T47D (cell line): ENCODE measurements at places on chromosomes 2 and 18.

DNA sequence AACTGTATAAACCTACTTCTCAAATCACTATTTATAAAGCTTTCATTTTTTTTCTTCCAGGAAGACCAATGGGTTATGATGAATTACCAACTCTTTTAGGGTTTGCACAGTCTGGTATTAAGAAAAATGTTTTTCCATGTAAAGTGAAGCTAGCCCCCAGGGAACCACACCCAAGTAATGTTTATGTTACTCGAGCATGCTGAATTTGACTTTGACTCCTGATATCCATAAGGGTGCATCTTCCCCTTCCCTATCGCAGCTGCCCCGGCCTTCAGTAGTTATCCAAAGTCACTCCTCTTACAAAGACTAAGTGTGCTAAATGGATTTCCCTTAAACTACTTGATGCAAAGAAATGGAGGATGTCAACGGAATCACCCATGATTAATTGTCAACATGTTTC is 21.7 kb downstream of the KCTD18 start:
- no peak for DNase-seq

DNA sequence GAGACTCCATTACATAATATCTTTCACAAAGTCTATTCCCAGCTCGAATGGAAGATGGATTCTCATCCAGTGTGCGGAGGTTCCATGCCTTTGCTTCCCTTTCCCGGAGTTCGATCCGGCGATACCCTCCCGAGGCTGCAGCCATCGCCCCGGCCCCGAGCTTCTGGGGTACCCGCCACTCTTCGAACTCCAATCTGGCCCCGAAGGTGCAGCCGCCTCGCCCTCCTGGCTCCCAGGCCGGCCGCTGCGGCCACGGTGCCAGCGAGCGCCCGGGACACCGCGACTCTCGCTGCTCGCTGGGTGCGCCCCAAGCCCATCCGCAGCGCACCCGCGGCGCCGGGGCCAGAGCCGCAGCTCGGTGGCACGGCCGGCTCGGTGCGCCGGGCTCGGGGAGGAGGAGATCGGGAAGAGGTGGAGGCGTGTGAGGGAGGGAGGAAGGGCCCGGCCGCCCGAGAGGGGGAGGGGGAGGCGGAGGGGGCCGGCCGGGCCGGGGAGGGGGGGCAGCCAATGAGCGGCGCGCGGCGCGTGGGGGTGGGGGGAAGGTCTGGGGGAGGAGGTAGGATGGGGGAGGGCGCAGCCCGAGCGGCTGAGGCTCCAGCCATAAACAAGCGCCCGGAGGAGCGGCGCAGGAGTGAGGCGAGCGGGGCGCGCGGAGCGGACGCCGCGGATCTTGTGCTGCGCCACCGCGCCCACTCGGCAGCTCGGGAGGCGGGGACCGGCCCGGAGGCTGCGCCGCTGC is at the start of gene CRIM1:
Gene CRIM1 (plus strand): TSS at position 628 of the 739 bp plus-strand sequence. CDS start 515 bp downstream, outside the sequence.
- peak; percentile 37 for DNase-seq

GRCh38 chr2:189466656-189467055 is 25.4 kb downstream of the WDR75 start:
- no peak for DNase-seq

- no peak for DNase-seq
These were observed 31.1 kb downstream of the NAB1 start for GRCh38 chr2:190679813-190680591.

- DNase-seq, result no peak
These were observed 10.0 kb downstream of the FLACC1 start for GRCh38 chr2:201347138-201347537.

GRCh38 chr2:5693287-5694201 is 1.4 kb downstream of the SOX11 start:
- DNase-seq, result no peak

DNA sequence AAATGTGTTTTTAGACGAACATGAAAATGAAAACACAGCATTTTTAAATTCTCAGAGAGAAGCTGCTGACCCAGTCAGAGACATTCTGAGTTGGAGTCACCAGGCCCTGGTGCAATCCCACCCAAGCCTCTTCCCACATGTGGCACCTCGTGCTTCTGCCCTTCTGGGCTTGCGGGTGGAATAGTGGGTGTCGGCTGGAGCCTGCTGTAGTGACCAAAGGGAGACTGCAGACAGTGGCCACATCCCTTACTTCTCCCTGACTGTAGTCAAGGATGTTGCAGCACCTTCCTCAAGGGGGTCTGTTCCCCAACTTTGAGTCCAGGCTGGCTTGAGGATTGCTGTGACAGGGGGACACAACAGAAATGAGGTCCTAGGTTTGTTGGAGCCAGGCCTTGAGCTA is 104.4 kb upstream of the GLI2 start:
- DNase-seq, result no peak

- no peak for DNase-seq
These were observed 154.1 kb upstream of the RBBP8 start for GRCh38 chr18:22778996-22779395.

- DNase-seq, result no peak
These were observed 271.0 kb downstream of the MYCN start for GRCh38 chr2:16211341-16211740.

- no peak for DNase-seq
These were observed 57.1 kb downstream of the ZAP70 start for GRCh38 chr2:97770445-97770844.

GRCh38 chr2:191747170-191747530 is 69.2 kb downstream of the NABP1 start:
- DNase-seq, result no peak
